ENCODE measurements at places on chromosomes 3 and 15.

DNA sequence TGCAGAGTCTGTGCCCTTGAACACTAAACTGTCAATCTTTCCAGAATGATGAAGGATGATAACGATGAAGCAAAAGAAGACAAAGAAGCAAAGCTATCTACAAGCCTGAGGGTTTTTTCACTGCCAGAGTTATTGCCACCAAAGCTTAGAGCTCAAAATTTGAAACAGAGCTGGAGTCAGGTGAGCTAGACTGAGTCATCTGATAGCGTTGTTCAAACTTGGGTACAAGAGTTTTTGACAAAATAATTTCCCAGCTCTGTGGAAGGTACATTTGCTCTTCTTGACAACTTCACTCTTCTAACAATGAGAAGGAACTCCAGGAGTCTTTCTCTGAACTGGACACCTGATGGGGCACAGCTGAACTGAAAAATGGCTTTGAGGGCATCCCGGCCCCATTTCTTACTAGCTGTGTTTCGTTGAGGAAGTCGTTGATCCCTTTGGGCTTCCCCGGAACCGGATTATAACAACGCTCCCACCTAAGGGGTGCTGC lies 715 bp downstream of the MCCC1 start:
- DNase-seq = no peak

DNA sequence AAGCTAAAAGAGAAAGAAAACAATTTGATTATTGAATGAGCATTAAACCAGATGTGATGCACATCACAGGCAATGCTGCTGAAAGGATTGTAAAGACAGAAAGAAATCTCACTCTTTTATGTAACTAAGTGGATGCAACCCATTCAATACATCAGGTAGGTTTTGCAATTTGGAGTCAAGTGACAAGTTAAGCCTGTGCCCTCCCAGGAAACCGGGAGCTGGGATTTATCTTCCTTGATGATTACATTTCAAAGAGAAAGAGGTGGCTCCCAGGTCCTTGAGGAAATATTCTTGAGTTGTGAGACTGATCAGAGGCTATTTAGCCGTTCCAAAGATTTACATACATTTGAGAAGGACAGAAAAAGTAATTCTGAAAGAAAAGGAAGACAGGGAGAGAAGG lies 219.0 kb upstream of the PROK2 start:
- no peak for DNase-seq

GRCh38 chr15:69973102-69973714 lies 124.5 kb downstream of the TLE3 start:
- DNase-seq = peak; percentile 50

- no peak for DNase-seq
These were observed 286.3 kb downstream of the ZNF385D start for GRCh38 chr3:21464746-21465145.

DNA sequence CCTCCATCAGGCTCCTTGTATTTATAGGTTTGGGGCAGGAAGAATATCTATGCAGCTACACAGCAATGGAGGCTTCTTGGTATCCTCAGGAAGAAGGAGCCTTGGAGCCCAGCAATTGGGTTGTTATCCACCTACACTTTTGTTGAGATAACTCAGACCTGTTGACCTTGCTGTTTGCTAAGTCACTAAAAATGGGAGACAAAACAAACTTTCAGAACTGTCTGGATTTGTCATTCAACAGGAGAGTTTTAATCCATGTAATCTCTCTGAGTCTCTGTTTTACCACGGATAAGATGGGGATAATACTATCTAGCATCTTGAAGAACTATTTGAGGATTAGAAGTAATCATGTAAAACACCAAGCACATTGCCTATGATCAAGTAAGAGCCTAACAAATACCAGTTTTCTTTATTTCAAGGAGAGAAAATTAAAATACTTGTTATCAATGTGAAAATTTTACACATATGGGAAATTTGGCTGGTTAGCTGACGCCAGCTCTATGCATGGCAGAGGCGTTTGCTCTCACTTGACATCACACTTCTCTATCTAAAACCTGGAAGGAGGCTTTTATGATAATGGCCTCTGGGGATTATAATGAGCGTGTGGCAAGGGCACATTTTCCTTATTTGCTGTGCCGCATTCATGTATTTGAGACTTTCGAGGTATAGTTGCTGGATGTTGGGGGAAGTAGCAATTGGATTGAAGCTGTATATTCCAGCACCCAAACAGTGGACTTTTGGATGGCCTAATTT lies 215.6 kb downstream of the PDCD6IP start:
- DNase-seq = no peak

DNA sequence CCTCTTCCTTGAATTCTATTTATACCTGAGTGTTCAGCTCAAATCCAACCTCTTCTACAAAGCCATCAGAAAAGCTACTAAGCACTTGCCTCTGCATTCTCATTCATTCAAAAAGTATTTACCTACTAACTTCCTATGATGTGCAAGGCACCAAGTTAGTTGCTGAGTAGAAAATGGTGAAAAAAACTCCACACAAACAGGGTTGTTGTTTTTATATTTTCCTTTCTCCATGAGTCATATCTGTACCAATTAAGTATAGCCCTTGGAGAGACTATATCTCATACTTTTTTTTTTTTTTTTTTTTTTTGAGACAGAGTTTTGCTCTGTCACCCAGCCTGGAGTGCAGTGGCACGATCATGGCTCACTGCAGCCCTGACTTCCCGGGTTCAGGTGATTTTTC lies 67.7 kb downstream of the IGF2BP2 start:
- DNase-seq = peak; percentile 58

GRCh38 chr3:22994781-22995180 lies 208.3 kb upstream of the UBE2E2 start:
- DNase-seq = no peak

- DNase-seq = peak; percentile 73
These were observed 1.4 kb downstream of the PTH1R start for GRCh38 chr3:46878781-46879436.

DNA sequence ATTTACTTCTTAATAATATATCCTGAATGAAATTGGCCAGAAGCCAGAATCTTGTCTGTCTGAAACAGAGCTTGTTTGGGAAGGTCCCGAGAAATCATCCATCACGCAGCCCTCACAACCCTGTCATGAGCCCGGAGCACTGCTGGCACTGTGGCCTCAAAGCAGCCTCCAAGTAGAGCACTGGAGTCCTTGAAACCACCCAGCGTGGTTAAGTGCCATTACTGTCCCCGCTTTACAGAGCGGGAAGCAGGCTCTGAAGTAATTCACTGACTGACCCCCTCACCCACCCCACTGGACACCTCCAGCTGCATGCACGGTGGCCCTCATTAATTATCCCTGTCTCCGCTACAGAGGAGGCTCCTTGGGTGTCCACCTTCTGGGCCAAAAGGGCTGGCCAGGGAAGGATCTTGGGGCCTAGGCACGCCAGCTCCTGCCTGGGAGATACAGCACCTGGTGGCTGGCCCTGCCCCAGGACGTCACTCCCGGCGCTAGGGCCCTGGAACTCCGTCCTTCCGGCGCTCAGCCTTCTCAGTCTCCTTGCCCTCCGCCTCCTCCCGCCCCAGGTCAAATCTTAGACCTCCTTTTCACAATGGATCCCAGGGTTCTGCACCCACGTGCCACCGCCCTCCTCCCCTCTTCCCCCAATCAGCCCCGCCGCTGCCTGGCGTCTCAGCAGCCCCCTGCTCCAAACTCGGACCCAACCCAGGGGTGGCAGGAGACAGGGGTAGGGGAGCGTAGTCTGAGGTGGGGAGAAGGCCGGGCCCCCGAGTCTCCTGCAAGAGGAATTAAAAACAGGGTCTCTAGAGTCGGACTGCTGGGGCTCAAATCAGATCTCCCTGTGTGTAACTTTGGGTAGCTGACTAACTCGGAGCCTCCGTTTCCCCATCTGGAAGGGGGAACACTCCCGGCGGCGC lies 1.1 kb downstream of the TKT start:
- DNase-seq = peak; percentile 64

DNA sequence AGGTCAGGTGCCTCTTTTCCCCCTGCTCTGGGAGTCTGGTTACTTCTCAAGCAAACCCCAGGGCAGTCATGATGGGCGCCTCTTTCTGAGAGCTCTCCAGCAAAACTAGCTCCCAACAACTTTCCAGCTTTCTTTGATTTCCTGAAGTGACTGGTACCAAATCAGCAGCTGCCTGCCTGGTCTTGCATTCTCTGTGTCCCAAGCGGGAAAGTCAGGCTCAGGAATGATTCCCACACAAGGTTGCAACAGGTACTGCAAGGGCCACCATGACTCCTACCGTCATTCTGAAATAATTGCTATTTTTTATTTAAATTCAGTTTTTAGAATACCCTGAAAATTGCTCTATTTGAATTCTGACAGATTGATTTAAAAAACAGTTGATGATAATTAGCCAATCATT lies 658.7 kb downstream of the SQOR start:
- DNase-seq = no peak

Data from EH (cell line).